Mammary epithelial cell (primary cell): ENCODE measurements at places on chromosomes 13 and 19. TPM values are rescaled to one million over a fixed set of nuclear protein-coding genes. Genes with fewer than 3 reads are reported as not detected.
A peak's percentile ranks its signal among the peaks of the same experiment; 100 is the strongest.

DNA sequence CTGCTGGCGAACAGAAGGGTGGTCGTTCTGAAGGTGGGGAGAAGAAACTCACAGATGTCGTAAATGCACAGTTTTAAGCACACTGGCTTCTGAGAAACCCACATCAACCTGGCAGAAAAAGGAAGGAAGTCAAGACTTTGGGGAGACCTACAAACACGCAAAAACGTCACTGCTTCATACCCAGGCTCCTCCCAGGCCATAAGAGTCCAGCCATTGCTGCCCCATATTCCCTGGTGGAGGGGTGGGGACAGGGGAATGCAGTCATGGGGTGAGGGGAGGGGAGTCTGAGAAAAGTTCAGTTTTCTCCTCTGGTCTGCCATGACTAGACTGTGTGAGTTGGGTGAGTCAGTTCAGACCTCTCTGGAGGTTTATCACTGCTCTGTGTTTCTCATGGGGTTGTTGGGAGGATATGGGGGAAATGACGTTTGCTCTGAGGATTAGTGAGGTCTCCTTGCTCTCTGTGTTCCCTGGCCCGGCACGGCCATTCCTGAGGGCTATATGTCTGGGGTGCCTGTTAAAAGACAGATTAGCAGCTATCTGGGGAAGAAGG, 139.0 kb downstream of the FLT1 start:
- DNase-seq = no peak

DNA sequence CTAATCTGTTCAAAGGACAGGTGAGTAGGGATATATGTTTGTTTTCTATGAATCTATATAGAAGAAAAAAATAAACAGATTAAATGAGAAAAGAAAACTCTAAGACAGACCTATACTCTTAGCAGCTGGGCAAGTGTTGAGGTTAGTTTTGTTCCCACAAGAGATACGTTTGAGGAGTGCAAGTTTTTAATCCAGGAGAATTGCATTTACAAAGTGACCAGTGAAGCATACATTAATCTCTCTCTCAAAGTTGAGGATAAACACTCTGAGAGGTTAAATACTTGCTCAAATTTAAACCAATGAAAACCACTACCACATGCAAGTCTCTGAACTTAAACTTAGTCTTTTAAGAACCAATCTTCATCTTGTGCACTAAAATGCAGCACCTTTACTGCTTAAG, 930.5 kb upstream of the MIR17HG start:
- DNase-seq = no peak

DNA sequence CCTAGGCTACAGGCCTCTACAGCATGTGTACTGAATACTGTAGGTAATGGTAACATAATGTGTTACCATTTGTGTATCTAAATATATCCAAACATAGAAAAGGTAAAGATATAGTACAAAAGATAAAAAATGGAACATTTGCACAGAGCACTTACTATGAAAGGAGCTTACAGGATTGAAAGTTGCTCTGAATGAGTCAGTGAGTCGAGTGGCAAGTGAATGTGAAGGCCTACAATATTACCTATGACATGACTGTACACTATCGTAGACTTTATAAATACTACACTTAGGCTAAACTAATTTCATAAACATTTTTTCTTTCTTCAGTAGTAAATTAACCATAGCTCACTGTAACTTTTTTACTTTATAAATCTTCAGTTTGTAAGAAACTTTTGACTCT, 35.1 kb downstream of the LPAR6 start:
- no peak for DNase-seq

DNA sequence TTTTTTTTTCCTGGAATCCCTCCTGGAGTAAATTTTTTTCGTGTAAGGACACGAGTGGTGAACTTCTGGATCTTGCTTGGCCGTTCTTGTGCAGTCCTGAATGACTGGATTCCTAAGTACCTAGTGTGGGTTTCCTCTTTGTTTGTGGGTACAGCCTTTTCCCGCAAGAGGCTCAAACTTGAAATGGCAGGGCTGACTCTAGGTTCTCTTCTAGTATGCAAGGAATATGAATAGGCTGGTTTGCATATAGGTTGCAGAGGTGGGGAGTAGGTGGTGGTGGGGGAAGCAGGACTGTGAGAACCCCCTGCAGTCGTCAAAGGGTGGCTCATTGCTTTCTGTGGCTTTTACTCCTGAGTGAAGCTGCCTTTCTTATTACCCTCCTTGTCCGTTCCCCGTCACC, 13.6 kb downstream of the UBAC2 start:
- peak; percentile 41 for DNase-seq

- no peak for DNase-seq
Measured at GRCh38 chr13:41326661-41327060, 15.6 kb downstream of the NAA16 start.

DNA sequence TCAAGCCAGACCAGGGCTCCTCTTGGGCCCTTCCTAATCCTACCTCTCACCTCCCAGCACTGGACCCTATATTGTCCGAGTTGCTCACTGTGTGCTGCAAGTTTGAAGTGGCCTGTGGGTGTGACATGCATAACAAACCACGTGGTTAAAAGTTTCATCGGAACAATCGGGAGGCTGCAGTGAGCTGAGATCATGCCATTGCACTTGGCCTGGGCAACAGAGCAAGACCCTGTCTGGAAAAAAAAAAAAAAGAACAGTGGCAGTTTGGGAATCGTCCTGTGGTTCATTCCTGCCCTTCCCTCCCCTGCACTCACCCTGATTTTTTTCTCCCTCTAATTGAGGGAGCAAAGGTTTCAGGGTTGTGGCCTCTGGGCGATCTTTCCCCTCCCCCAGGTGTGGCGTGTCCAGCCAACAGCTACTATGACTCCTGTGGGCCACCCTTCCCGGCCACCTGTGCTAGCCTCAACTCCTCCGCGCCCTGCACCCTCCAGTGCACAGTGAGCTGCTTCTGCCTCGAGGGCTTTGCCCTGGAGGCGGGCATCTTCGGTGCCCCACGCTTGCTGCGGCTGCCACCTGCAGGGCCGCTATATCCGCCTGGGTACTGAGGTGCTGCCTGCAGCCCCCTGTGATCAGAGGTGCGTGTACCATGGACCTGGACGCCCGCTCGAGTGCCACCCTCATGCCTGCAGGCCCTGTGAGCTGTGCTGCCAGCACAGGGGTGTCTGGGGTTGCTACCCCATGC, 16.3 kb upstream of the FXYD3 start:
- DNase-seq = no peak

- no peak for DNase-seq
Measured at GRCh38 chr19:38376576-38376975, 2.2 kb downstream of the PSMD8 start.

GRCh38 chr19:8494158-8494557, 8.3 kb downstream of the PRAM1 start:
- no peak for DNase-seq

DNA sequence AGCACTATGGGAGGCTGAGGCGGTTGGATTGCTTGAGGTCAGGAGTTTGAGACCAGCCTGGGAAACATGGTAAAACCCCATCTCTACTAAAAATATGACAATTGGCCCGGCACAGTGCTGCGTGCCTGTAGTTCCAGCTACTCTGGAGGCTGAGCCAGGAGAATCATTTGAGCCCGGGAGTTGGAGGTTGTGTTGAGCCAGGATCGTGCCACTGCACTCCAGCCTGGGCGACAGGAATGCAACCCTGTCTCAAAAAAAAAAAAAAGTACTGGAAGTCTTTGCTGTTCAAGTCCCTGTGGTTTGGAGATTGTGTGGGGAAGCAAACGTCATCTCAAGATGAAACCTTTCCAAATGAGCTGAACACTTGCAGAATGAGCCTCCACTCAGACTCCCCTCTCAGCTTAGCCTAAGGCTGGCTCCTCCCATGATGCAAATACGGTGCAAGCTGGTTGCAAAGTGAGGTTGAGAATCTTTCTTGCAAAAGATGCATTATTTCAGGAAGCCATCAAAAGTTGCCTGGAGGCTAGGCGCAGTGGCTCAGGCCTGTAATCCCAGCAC, 46.2 kb downstream of the MYO9B start:
- no peak for DNase-seq

DNA sequence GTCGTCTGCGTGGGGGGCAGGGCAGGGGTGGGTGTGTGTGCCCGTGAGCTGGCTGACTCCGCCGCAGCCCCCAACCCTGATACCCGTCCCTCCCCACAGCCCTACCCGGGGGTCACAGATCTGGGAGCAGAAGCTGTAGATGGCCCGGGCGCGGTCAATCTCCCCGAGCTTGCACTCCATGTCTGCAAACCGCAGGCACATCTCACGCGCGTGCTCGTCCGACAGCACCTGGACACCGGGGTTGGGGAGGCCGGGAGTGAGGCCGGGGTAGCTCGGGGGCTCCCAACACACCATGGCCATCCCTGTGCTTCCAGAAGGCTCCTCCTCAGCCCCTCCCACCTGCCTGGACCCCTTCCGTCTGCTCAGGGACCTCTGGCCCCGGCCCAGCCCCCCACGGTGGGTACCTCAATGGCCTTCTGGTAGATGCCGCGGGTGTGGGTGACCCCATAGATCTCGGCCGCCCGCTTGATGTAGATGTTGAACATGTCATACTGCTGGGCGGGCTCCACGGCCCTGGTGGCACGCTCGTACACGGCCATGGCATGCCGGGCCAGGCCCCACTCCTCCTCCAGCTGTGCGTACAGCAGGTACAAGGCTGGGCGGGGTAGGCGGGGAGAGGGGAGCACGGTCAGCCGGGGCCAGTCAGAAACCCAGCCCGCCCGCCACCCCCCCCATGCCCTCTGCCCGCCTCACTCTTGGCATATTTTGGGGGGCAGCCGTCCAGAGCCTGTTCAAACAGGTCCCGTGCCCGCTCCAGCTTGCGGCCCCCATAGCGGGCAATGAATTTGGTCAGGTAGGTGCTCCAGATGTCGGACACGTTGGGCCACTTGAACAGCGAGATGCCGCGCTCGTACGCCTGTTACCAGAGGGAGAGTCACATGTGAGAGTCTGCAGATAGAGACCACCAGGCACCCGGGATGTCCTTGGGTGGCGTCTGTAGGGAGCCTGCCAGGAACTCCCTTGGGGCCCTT, 8.6 kb downstream of the XAB2 start:
- DNase-seq = no peak

- no peak for DNase-seq
Measured at GRCh38 chr19:18203408-18203862, 407 bp downstream of the RAB3A start.

DNA sequence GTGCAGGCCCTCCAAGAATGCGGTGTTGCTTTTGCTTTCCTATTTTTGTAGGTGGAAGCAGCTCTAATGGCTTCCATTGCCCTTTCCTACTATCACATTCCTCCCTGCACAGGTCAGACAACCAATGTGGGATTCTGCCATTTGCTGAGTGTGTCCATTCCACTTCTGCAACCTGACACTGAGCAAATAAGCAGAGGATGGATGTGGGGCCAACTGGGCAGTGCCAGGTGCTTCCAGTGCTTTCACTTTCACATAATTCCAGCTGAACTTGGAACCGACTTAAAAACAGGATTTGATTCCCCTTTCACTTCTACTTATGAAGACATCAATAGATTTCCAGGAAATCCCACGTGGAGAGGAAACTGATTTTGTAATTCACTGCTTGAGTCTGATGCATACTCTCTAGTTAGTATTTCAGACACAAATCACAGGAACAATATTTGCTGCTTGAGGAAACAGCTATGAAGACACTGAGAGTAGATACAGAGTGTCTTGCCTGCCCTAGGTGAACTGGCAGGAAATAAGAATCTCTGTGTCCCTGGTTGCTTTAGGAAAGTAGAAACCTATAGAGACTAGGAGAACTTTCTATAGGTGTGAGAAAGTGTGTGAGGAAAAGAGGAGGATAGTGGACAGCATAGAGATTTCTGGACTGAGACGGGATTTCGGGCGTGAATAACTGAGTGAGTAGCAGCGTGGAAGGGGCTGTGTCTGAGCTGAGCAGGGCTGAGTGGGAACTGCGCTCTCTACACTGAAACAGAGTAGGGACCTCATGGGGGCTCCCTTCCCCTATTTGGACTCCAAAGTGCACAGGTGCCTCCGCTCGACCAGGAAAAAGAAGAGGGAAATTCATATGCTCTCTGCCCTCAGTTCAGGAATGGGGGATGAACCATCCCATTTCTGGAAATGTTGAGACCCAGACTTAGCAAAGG, 22.5 kb downstream of the LGALS16 start:
- no peak for DNase-seq

- no peak for DNase-seq
Measured at GRCh38 chr19:1113986-1114483, 10.2 kb downstream of the GPX4 start.

The ICAM5 gene
- 21.7 TPM for total RNA-seq

The TNFRSF19 gene
- 1.5 TPM for total RNA-seq

The KLK4 gene
- not detected in 2 replicates for total RNA-seq

The SH3GL1 gene
- 122 and 149 TPM in 2 replicates for total RNA-seq

The HNRNPUL1 gene
- total RNA-seq = 133 and 175 TPM in 2 replicates

The CYP2S1 gene
- total RNA-seq = 0.50 TPM

The ONECUT3 gene
- not detected for total RNA-seq

The VAV1 gene
- 0.17 TPM for total RNA-seq
